Right kidney (tissue), 9 donors: ENCODE measurements at places on chromosomes 2 and 18.

DNA sequence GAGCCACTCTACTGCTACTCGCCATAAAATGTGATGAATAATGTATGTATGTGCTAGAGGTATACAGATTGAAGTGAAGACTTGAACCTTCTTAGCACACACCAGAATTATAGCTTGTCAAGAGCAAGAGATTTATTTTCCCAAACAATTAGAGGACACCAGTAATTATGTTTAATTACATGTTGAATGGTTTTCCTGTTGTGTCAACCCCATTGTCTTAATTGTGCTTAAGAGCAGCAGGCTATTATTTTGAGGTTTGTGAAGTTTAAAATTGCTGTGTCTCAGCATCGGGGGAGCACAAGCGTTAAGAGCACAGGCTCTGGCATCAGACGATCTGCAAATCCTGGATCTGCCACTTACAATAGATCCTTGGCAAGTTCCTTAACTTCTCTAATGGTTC, 29.0 kb downstream of the KIF5C start:
- no peak for DNase-seq

GRCh38 chr2:212532585-212532984, 6.0 kb downstream of the ERBB4 start:
- DNase-seq: no peak

DNA sequence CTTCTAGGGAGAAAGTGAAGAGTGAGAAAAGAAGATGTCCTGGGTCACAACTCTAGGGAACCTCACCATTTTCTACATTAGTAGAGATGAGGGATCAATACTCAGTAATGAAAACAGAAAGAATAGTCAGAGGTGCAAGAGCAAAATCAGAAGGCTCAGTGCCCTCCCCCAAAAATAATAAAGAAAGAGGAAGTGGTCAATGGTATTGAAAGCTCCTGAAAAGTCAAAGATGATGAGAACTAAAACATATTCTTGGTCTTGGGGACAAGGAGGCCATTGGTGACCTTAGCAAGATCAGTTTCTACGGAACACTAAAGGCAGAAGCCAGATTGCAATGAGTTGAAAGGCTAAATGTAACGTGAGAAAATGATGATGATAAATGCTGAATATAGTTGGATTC, 24.5 kb upstream of the MYO1B start:
- DNase-seq: no peak

- no peak for DNase-seq
Measured at GRCh38 chr2:29864988-29865387, 56.4 kb downstream of the ALK start.

GRCh38 chr2:241200822-241201395, 12.4 kb downstream of the ANO7 start:
- DNase-seq: no peak

GRCh38 chr2:240814280-240814679, 5.7 kb downstream of the KIF1A start:
- DNase-seq: no peak

DNA sequence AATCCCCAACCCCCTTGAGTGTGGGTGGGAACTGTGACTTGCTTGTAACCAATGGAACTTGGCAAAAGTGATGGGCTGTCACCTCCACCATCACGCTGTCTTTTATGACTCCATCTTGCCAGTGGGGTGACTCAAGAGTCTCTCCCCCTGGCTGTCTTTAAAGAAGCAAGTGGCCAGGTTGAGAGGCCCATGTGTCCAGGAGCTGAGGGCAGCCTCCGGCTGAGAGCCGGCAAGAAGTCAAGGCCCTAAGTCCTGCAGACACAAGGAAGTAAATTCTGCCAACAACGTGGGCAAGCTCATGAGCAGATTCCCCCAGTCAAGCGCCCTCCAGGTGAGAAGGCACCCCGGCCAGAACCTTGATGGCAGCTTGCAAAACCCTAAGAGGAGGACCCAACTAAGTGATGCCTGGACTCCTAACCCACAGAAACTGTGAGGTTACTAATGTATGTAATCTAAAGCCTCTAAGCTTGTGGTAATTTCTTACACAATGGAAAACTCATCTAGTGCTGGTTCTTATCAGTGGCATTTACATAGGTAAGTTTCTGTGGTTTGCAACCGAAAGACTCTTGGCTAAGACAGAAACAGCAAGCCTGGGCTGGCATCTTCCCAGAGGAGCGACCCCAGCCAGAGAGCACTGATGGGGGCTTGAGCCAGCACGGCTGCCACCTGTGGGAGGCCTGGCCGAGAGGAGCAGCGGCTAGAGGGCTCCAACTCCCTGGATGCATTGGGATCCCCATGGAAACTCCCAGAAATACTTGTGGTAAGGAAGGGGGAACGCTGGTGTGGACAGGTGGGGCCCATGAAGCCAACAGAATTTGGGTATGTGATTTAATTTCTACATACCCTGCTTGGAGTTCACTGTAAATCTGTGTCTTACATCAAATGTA, 49.3 kb downstream of the CIB4 start:
- DNase-seq: no peak

- DNase-seq: no peak
Measured at GRCh38 chr2:155157711-155158110, 459.2 kb downstream of the KCNJ3 start.

DNA sequence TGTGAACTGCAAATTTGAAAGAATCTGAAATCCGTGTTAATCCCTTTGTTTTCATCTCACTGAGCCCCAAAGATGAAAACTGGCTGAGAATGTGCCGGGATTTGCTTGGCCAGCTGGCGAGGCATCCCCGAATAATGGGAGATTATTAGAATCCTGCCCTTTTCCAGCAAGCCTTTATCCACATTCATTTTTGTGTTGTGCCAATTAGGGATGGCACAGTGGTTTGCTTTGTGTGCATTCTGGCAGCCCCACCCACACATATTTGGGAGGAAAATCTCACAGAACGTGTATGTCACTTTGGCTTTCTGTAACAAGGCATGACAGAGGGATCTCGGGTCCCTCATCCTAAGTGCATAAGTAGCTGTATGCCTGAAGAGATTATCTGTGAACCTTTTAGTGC, 405.8 kb upstream of the FAM98A start:
- DNase-seq: no peak
